ENCODE measurements at places on chromosomes 2 and 18.

DNA sequence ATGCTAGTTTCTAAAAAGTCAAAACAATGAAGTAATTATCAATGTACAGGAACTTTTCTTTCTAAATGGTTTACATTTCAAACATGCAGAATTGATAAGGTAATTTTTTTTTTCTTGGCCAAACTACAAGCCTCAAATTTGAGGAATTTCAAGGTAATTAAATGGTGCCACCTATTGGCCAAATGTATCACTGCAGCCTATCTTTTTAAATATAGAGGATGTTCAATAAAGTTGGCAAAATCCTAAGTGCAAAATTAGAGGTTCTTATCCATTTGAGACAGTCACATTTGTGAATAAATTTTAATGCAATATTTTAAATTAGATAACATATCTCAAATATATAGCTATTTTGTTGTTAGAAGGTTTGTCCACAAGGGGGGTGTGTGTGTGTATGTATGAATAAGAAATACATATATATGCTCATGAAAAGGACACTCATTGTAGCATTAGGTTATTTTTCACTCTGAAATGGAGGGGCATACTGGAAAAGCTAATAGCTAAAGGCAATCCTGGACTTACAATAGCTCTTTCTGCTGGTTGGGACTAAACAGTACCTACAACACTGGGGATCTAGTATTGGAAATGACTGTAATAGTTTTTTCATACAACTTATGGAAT, 26.2 kb downstream of the MMADHC start:
- DNase-seq, result no peak

DNA sequence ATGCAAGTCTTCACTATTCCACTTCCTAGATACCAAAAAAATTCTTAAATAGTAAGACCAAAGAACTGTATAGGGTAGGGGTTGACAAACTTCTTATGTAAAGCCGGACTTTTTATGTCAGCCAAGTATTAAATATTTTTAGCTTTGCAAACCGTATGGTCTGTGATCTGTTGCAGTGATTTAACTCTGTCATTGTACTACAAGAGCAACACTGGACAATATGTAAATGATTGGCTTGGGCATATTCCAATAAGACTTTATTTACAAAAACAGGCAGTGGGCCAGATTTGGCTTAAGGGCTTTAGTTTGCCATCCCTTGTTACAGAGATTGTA, 48.0 kb downstream of the MGAT5 start:
- no peak for DNase-seq

- DNase-seq, result no peak
Measured at GRCh38 chr2:240229603-240230235, 89.3 kb upstream of the OTOS start.

DNA sequence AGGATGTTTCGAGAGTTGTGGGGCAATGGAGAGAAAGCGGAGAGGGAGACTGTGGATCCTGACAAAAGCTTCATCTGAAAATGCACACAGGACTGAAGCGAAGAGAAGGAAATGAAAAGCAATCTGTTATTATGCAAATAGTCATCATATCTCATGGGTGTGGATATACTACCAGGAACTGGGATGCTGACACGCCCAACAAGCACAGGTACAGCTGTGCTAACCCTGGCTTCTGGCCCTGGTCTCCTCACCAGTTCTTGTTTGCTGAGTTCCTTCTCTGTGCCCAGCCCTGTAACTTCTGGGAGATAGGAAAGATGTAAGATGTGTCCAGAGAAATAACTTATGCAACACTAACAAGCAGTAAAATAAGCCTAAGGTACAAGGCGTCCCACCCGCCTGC, 358.8 kb downstream of the CMPK2 start:
- DNase-seq, result no peak

GRCh38 chr2:196205011-196205766, 33.8 kb upstream of the STK17B start:
- no peak for DNase-seq

GRCh38 chr2:7007488-7007845, 90.3 kb downstream of the RNF144A start:
- no peak for DNase-seq

- no peak for DNase-seq
Measured at GRCh38 chr18:65363011-65363410, 387.8 kb upstream of the CDH7 start.

DNA sequence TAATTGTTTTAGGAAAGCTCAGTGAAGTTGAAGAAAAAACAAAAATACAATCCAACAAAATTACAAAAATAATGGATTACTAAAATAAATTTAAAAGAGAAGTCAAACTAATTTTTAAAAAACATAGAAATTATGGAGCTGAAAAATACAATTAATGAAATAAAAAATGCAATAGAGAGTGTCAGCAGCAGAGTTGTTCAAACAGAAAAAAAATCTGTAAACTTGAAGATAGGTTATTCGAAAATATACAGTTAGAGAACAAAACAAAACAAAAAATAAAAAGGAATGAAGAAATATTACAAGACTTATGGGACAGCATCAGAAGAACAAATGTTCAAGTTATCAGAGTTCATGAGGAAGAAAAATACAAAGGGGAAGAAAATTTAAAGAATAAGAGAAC, 114.7 kb downstream of the GULP1 start:
- DNase-seq, result no peak

DNA sequence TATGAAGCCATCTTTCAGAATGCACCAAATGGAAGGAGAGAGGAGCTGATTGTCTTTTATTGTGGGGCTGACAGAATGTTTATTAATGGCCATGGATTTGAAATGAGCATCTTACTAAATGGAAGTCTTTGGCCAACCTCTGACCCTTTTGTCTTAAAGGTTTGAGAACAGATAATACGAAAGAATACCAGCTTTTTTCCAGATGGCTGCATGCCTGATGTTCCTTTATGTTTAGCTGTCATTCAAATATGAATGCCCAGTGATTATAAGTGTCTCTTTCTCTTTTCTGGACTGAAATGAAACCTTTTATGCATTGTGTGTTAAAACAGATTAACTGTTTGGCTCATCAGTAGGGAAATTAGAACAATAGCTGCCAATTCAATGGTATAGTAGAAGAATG, 46.0 kb downstream of the PARD3B start:
- DNase-seq, result no peak

DNA sequence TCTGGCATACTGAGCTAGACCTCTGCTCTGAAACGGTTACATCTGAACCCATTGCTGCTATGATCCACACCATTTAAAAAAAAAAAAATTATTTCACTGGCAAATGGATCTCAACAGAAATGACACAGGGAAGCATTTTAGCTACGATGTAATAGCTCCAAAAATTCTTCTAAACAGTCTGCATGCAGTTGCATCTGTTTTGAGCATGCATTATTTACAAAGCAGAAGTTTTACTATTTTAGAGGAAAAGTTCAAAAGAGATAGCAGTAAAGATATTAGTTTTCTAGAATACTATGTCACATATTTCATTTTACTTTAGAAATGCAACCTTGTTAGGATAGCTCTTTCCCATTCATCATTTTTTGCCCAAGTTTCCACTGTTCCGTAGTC, 265.7 kb downstream of the MEIS1 start:
- DNase-seq, result no peak

- peak; percentile 62 for DNase-seq
Measured at GRCh38 chr18:63160172-63160995, 159.2 kb downstream of the BCL2 start.

DNA sequence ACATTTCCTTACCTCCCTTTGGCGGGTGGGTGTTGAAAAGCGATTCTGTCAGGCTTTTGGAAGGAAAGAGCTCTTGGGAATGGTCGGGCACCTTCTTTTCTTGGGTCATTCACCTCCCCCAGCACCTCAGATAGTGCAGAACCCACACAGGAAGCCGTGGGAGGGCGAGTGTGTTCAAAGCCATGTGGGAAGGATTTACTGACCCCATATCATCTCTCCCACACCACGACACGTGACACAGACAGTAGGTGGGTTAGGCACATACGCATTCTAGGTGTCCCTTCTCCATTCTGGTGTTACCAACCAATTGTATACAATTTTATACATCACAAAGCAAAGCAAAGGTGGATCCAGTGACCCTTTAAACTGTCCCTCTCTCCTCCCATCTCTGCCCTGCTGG, 263.7 kb upstream of the REV1 start:
- DNase-seq, result no peak

- no peak for DNase-seq
Measured at GRCh38 chr2:45332094-45332493, 279.0 kb downstream of the SRBD1 start.

GRCh38 chr18:11147962-11148679, 1.2 kb downstream of the PIEZO2 start:
- no peak for DNase-seq
